ENCODE measurements at places on chromosomes 12 and 14. TPM values are rescaled to one million over a fixed set of nuclear protein-coding genes. Genes with fewer than 3 reads are reported as not detected.

The RNU4-1 gene
- under 0.01 TPM for total RNA-seq

The KRT83 gene
- not detected for total RNA-seq

The OR6C3 gene
- not detected for total RNA-seq

The G2E3 gene
- total RNA-seq: 10.5 TPM

The HSPB8 gene
- 2.8 TPM for total RNA-seq

The PLBD1 gene
- 1.0 TPM for total RNA-seq

The MYH7 gene
- total RNA-seq: not detected

The ACOT4 gene
- 0.26 TPM for total RNA-seq

The LTBR gene
- total RNA-seq: 47.9 TPM

The IFNG-AS1 gene
- total RNA-seq: not detected

The RIMKLB gene
- total RNA-seq: 31.8 TPM

The MUCL1 gene
- total RNA-seq: not detected

The BIN2 gene
- total RNA-seq: not detected

The AKAP3 gene
- 1.5 TPM for total RNA-seq

The NPAS3 gene
- 0.13 TPM for total RNA-seq

The SERPINA6 gene
- not detected for total RNA-seq

The ZCRB1 gene
- 26.1 TPM for total RNA-seq

The CCDC38 gene
- not detected for total RNA-seq

The GLT1D1 gene
- not detected for total RNA-seq

The ENO2 gene
- total RNA-seq: 1.4 TPM

Measured in dermis microvascular lymphatic vessel endothelial cell (primary cell).